Activated T-helper 17 cell treated with anti-CD3 and anti-CD28 coated beads, Interleukin-2, amount 50 U/mL, for 72 hours (primary cell): ENCODE measurements at places on chromosomes 12 and 14. TPM values are rescaled to one million over a fixed set of nuclear protein-coding genes. Genes with fewer than 3 reads are reported as not detected.

DNA sequence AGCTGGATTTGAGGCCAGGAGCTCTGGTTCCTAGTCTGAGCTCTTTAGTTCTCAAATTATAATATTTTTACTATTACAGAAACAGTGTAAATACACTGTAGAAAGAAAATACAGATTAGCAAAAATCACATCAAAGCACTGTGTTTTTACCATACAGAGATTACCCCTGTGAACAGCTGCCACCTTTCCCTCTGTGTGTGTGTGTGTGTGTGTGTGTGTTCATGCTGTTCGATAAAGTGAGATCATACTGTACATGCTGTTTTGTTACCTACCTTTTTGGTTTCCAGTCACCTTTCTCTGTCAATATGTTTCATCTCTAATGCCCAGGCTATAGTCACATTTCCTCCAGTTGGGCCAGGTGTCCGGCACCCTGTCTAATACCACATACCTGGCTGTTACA is 26.9 kb downstream of the MVK start:
- no peak for ATAC-seq

DNA sequence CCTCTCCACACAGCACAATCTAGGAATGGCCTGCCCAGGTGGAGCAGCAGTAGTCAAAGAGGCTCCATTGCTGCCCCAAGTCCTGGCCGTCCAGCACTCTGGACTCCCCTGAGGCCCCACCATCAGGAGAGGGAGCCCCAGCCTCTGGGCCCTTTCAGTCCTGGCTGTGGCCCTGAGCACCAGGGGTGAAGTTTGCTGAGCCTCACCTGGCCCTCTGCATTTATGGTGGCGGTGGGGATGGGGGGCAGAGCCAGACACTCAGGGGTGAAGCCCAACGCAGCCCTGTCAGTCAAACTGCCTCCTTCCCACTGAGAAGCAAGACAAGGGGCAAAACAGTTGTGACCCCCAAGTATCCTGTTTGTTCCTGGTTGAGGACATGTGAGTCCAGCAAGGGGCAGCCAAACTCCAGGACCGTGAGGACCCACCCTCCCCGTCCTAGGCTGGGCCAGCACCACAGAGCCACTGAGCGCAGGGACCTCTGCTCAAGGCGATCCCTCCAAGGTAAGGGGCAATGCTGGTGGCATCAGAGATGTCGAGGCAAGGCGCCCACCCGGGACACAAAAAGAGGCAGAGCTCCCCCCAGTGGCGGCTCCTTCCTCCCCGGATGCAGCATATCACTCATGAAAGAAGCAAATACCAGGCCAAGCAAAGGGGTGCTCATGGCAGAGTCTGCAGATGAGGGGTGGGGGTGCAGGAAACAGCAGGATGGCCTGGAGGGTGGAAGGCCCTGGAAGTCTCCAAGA is 4.8 kb upstream of the AMN start:
- peak; percentile 37 for ATAC-seq

- no peak for ATAC-seq
Measured at GRCh38 chr12:25884024-25884919, 74.2 kb upstream of the RASSF8 start.

DNA sequence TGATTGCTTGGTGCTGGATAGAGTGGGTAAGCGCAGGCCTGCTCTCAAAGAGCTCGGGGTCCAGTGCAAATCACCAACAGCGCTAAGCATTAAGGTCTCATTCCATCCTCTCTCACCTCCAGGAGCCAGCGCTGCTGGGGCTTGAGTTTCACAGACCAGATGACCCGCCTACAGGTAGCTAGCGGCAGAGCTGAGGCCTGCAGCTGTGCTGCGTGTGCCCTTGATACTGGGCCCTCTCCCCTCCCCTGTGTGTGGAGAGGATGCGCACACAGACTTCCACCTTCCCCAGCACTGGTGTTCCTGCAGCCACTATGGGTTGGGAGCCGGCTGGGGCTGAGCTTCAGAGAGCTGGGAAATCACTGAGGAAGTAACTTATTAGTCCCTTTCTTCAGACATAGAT is 149.9 kb downstream of the CALM1 start:
- no peak for ATAC-seq

DNA sequence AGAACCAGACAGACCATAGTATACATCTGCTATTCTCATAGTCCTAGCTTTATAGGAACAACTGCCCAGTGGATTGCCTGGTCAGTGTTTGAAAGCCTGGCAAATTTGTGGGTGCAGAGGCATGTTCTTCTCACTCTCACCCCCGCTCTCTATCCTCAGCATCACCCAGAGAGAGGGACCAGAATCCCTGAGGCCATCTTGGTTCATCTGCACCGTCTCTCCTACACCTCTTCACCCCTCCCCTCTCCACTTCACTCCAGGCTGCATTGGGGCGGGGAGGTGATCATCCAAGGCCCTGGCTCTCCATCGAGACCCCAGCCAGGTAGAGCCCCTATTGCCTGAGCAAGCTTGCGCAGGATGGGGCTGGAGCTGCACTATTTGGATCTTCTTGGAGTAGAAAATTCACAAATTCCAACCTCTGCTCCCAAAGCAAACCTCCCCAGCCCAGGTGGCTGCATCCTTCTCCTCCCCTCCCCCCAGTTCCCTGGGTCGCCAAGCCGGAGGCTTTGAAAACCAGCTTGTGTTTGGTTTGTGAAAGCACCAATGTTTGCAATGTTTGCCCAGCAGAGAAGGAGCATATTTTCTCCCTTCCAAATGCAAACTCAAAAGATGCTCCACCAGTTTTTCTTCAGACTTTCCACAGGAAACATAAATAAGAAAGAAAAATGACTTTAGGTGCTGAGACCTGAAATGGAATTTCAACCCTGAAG is 18.6 kb upstream of the COL2A1 start:
- no peak for ATAC-seq

DNA sequence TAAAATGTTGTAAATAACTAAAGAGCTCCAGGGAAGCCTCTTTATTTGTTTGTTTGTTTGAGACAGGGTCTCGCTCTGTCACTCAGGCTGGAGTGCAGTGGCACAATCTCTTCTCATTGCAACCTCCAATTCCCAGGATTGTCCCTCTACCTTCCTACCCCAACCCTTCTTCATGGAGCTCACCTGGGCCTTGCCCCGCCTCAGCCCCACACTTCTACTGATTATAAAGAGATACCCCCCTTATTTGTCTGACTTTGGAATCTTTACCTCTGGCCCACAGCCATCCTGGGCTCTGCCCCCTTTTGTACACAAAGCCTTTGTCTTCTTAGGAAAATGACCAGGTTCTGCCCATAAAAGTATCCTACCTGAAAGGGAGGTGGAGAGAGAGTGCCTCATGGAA is 9.1 kb upstream of the BLTP3B start:
- no peak for ATAC-seq

GRCh38 chr12:19222558-19222957 is 93.0 kb downstream of the PLEKHA5 start:
- no peak for ATAC-seq

- ATAC-seq, result no peak
Measured at GRCh38 chr14:101355284-101355683, 206.0 kb upstream of the DIO3 start.

GRCh38 chr12:26121323-26122060 is 3.3 kb downstream of the BHLHE41 start:
- no peak for ATAC-seq

DNA sequence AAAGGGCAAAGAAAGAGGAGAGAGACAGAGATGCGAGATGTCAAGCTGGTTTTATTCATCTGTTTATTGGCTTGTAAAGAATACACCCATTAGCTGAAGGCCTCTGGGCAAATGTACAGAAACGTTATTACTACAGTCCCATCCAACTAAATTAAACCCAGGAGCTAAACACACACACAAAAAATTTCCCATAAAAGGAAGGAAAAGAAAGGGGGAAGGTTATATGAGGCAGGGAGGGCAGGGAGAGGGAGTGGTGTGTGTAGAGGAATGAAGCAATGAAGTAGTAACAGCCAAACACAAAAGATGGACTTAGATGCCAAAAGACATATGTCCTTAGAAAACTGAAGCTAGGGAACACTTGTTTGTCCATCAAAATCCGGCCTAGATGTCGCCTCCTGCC is 3.1 kb upstream of the MFAP5 start:
- no peak for ATAC-seq

DNA sequence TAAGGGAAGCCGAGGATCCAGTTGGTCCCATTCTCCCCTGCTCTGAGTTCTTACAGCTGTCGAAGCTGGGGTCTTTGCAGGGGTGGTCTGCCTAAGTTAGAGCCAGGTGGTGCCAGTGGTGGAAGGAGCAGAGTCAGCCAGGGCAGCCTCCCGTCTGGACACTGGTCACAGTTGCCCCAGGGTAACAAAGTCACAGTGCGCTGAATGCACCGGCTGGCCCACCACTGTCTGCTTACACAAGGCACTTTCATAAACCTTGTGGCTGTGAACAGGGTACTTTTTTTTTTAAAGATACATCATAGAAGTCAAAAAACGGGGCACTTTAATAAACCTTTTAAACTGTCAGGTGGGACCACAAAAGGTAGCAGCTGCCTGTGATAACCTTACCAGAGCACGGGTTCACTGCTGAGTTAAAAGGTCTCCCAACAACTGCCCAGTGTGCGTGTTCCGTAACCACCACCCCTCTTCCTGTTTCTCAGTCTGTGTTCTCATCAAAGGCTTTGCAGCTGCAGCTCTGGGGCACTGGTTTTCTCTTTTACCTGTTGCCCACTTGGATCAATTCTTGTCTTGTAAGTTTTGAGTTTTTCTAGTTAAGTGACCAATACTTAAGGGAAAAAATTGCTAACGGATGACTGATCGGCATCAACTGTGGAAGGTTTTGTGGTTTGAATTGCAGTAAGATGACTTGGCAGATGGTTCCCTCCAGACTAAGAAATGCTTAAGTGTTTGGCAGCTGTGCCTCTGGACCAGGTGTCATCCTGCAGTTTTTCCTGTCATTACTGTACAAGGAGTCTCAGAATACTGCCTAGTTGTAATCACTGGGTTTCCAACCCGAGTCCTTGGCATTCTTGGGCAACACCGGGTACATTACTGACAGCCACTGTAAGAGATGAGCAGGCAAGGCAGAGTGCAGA is 55.9 kb downstream of the DYNC1H1 start:
- peak; percentile 90 for ATAC-seq

DNA sequence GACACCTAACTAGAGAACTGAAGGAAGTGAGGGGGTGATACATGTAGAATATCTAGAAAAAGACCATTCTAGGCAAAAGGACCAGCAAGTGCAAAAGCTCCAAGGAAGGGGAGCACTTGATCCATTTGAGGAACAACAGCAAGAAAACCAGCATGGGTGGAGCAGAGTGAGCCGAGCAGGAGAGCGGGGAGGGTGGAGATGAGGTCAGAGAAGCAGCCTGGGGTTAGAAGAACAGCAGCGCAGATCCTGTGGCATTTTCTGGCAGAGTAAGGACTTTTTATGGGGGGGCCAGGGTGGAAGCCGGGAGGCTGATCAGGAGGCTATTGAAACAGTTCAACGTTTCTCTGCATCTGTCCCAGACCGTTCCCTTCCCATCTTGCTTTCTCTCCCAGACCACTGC is 24.5 kb upstream of the TMCC3 start:
- ATAC-seq, result no peak

The GLIPR1L1 gene
- not detected for total RNA-seq

The KRT75 gene
- total RNA-seq, result not detected

The SLCO1B3 gene
- not detected for total RNA-seq
